Caki2 (cell line): ENCODE measurements at places on chromosomes 16 and 17. TPM values are rescaled to one million over a fixed set of nuclear protein-coding genes. Genes with fewer than 3 reads are reported as not detected.

The PMFBP1 gene
- total RNA-seq: 1.5 and 3.4 TPM in 2 replicates

The FAM20A gene
- not detected in 2 replicates for total RNA-seq

GRCh38 chr17:3695129-3695722 is 729 bp downstream of the P2RX5 start:
- DNase-seq: no peak

DNA sequence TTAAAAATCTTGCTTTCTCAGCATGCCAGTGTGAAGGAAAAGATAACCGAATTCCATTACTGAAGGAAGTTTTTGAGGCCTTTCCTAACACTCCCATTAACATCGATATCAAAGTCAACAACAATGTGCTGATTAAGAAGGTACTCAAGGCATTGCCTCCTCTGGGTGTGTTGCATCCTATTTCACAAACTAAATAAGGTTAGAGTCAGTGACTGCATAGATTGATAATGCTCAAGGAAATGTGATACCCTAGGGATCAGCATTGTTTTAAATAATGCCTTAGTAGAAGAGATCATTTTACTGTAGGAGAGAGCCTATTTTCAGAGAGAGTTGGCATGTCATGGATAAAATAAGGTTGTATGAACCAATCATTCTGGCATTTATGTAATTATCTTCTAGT is 36.8 kb downstream of the GDPD1 start:
- no peak for DNase-seq

- DNase-seq: no peak
Observed at GRCh38 chr16:57045694-57046381, 46.5 kb upstream of the CPNE2 start.

DNA sequence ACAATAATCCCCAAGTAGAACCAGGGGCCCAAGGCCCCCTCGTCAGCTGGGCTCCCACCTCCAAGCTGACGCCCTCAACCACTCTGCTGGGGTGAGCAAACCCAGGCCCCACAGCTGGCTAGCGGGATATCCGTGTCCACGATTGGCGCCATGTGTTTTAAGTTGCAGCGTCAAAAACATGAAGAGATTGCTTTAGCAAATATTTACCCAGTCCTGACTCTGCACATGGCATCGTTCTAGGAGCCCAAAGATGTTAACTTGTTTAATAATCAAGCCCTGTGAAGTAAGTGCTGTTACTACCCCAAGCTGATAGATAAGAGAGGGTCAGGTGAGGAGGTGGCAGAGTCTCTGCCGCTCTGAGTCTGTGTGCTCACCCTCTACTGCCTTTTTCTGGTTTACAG is 344 bp upstream of the SEPTIN12 start:
- DNase-seq: no peak
